ENCODE measurements at places on chromosomes 5 and 9.

GRCh38 chr9:94611638-94612068 is 18.0 kb upstream of the FBP2 start:
- DNase-seq = peak; percentile 3

GRCh38 chr5:68277431-68277830 is 61.9 kb downstream of the PIK3R1 start:
- DNase-seq = no peak

DNA sequence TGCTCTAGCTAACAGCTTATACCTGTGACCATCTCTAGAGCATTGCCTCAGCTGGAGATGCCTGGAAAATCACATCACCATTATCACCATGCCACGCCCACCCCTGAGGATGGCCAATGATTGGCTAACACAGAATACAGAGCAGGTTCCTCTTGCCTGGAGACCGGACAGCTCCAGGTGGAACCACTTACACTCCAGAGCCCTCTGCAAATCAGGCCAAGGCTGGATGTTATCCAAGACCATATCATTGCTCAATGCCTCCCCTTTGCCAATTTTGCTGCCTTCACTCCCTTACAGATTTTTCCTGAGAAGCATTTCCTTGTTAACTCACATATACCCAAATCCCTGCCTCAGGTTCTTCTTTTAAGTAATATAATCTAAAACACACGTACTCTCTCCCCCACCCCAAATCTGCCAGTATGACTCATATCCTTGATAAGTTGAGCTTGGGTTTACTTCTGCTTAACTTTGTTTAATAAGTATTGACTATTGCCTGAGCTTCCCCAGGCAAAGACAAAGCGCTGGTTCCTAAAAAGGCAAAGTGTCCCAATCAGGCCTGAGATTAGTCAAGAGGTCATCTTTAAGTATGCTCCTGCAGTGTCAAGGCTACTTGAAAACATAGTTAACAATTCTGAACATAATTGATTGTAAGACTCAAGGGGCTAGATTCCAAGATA is 309.6 kb downstream of the EPB41L4A start:
- no peak for DNase-seq

DNA sequence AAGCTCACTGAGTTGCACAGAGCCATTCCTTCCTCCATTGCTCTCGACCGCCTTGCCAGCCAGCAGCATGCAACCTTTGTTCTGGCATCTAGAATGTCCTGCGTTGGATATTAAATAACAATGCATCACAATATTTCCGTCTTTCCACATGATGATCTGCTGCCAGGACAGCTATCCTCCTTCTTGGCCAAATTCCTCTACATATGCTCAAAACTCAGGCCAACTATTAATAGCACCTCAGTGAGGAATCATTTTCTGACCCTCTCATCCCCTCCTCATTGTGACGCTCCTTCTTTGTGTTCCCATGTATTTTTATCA is 128.6 kb downstream of the MYO10 start:
- DNase-seq = no peak

DNA sequence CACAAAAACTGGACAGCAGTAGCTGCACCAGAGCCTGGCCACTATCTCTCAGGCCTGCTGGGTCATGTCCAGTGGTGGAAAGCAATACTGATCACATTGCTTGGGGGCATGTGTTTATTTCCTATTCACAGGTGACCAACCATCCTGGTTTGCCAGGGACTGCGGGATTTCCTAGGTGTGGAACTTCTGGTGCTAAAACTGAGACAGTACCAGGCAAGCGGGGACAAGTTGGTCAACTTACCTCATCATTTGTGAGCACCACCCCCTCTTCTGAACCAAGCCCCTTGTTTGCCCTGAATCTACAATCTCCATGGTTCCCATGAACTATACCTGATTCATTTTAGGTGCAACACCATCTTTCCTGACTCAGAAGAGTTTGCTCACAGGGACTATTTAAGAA is 81.3 kb downstream of the TNC start:
- no peak for DNase-seq

DNA sequence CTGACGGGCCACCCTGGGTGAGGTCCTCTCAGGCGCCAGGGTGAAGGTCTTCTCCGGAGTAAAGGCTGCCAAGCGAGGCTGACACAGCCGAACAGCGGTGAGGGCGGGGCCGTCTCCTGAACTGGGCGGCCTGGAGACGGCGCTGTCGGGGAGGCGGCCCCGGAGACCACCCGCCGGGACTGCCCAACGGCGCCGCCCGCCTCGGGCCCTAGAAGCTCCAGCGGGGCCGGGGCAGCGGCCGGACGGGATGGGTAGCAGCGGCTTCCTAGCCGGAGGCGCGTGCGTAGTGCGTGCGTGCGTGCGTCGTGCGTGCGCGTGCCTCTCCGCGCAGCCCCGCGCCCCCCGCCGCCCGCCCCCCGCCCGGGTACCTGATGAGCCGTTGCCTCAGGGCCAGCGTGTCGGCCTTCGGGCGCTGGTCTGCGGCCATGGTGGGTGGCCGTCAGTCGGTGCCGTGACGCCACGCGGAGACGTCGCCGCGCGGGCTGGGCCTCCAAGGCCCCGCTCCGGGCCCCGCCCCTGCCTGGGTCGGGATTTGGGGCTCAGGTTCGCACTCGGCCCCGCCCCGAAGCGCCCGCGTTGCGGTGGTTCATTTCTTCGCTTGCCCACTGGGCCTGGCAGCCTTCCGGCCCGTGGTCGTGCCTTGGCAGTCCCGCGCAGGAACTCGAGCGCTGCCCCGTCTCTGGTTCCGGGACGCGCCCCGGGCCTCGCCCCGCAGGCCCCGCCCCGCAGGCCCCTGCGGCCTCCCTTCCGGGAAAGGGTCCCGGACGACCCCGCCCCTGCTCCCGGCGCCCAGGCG is at the start of gene PHYKPL:
Gene PHYKPL, minus strand, starts transcription at position 679 of the 796 bp plus-strand sequence. Its CDS starts 252 bp downstream, at position 427.
- DNase-seq = peak; percentile 61

DNA sequence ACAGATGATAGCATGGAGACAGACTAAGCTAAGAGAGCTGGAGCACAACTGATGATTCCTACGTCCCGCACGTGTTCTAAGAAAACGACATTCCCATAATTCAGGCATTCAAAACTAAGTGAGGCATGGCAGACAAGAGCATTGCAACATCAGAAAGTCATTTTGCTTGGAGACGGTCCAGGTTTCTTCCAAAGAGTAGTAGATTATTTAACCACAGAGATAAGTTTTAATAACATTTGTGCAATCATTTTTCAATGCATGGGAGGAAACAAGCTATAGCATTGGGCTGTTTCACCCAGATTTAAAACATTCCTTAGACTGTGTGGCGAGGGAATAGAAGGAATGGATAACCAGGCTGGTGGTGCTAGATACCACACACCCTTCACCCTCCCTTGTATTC is 117.2 kb downstream of the APBA1 start:
- no peak for DNase-seq

DNA sequence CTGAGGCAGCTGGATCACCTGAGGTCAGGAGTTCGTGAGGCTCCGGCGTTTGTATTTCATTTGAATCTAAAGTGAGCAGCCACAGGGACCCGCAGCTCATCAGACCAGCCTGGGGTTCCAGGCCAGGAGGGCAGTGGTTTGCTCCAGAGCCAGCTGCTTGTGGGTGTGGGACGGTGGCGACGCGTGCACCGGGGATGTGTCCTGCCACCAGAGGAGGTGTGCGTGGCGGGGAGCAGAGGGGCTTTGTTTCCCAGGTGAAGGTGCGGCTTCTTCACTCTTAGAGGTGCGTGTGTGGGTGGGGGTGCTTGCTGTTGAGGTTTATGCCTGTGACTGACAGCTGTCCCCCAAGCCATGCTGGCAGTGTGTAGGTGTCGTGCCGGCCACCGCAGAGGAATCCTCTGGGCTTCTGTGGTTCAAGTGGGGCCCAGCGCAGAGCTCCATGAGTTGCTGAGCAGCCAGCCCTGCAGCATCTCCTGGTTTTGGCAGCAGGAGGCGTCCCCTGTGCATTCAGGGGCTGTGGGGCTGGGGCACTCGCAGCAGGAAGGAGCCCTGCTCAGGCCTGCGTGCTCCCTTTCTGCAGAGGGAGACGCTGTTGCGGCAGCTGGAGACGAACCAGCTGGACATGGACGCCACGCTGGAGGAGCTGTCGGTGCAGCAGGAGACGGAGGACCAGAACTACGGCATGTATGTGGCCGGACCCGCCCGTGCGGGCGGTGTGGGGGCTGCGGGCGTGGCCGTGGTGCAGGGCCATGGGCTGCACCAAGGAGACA is 6.9 kb upstream of the AJM1 start:
- DNase-seq = no peak

DNA sequence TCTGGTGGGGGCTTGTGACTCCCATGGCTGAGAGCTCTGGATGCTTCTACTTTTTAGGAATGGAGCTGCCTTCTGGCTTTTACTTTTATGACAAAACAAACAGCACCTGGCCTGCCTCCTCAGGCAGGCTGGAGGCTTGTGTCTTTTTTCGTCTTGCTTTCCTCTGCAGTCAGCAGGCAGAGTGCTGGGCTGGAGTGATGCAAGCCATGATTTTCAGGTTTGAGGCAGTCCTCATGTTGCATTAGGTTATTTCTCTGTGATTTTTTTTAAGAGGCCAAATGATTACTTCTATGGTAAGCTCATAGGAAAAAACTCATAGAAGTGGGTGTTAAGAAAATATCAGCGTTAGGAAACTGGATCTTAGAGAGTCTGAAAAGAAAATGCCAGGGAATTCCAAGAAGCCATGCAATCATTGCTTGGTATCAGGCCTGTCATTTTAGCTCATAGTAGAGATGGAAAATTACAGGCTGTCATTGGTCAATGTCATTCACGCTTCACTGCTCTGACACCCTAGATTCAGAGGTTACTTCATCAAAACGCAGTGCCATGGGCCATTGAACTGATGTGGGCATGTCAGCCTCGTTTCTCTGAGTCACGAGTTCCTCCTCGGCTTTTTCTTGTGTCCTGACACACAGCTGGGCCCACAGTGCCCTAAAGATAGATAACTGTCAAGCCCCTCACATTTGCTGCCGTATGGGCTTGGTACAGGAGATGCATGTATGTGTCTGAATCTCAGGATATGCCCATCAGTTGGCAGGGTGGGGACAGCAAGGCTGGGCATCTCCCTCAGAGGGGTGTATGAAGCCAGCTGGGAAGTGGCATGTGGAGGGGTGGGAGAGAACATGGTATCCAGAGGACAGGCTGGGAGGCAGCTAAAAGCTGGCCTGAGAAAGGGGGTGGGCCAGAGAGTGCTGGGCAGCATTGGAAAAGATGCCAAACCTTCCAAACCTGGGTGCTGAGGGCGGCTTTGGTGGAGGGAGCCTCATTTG is 151.8 kb downstream of the HSPA4 start:
- DNase-seq = no peak

DNA sequence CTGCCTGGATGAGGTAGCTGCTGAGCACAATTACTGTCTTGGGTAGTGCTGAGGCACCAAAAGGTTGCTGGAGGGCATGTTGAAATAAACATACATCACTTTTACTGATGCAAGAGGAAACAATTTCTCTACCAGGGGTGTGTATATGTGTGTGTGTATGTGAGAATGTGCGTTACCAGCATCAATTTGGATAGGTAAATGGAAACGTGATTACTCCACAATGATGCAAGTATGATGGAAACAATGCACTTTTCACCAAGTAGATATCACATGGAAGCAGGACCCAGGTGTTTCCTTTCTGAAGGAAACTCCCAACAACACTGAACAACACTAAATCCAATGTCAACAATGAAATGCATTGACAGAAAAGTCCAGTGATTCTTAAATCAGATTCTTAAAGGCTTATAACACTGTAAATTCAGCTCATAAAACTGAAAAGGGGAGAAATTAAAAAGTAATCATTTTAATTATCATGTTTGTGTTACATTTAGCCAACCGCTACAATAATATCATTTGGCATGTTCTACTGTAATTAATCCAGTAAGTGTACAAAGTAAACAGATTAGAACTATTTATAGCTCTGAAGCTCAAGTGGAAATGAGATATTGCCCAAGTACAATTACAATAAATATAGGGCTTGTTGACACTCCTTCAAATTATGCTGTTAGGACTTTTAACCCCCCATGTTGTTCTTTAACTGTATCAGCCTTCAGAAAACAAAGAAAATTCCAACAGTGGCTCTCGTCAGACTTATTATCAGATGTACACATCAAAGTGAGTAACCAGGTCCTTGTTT is 25.3 kb downstream of the YIPF5 start:
- no peak for DNase-seq

- DNase-seq = no peak
Observed at GRCh38 chr9:134209731-134210311, 45.5 kb upstream of the RNU6ATAC start.

DNA sequence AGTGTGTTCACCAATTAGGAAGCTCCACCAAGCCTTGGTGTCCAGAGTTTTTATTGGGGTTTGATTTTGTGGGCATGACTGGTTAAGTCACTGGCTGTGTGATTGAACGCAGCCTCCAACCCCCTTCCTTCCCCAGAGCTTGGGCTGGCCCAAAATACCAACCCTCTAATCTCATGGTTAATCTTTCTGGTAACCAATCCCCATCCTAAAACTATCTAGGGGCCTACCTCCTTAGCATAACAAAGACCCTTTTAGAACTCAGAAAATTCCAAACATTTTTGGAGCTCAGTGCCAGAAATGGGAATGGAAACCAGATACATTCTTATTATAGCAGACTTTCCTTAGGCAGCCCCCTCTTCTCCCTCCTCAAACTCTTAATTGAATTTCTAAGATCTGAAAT is 35.9 kb upstream of the HRH2 start:
- DNase-seq = no peak

- no peak for DNase-seq
Observed at GRCh38 chr9:6405371-6405770, 7.6 kb upstream of the UHRF2 start.

DNA sequence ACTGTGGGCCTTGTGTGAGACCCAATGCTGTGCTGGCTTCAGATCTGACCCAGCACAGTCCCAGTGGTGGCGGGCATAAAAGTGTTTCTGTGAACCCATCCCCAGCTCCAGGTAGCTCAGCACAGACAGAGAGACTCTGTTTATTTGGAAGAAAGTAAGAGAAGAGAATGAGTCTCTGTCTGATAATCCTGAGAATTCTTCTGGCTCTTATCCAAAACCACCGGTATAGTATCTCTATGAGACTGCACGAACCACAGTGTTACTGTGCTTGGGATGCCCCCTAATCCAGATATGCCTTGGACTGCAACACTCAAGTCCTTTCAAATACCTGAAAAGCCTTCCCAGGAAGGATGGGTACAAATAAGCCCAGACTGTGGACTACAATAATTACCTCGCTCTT is 1660.8 kb upstream of the ACO1 start:
- no peak for DNase-seq

DNA sequence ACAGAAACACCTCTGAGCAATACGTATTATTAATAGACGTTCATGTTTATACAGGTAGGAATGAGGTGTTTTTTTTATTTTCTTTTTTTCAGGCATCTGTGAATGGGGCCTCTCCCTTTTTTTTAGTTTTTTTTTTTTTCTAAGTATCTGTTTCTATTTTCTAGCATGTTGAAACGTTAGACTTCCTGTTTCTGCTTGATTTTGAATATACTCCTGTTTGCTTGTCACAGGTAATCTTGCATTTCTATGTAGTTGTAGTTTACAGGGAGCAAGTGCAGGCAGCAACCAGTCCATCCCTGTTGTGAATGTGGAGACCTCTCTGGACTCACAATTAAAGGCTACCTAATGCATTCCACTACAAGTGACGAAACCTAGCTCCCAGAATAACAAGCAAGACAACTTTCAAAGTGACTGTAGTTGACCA is 22.8 kb upstream of the TNFAIP8 start:
- DNase-seq = no peak
